Muscle of back (tissue), 13 donors: ENCODE measurements at places on chromosomes 13 and 19.

DNA sequence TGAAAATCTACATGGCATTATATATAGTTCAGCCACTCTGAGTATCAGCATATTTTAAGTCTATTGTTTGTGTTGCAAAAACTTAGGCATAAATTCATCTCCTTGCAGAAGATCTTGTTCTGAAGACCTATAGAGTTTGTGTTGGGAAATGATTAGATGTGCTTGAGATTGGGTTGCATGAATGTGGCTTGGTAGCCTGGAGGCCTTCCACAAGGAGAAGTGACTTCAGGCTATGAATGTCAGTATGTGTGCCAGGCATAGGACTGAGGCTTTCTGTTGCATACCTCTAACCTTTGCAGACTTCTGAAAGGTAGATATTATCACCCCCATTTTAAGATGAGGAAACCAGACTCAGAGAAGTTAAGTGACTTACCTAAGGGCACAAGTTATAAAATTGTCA, 188.6 kb downstream of the OLFM4 start:
- DNase-seq, result no peak

DNA sequence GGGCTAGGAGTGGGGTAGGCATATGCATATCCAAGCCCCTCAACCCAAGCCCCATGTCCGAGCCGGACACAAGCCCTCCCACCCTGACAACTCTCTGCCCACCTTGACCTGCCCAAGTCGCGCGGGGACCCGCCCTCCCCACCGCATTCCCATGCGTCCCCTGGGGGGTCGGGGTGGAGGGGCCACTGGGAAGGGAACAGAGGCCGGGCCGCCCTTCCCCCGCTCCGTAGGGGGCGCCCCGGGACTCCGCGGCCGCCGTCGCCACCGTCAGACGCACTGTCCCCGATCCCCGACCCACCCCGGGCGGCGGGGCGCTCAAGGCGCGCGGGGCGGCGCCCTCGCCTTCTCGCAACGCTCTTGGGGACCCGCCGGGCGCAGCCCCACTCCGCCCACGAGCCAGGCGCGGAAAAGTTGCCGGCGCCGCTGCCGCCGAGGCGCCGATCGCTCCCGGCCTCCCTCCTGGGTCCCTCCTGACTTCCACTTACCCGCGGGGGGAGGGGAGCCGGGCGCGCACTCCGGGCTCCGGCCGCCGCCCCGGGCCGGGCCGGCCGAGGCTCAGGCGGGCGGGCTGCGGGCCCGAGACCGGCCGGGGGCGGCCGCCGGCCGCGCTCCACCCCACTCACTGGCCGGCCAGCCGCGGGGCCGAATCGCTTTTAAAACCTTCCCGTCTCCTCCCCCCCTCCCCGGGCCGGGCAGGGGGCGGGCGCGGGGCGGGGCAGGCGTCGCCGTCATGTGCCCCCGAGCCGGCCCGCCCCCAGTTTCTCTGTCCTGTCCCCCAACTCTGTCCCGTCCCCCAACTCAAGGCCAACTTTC, 34.4 kb upstream of the NANOS3 start:
- peak; percentile 83 for DNase-seq

DNA sequence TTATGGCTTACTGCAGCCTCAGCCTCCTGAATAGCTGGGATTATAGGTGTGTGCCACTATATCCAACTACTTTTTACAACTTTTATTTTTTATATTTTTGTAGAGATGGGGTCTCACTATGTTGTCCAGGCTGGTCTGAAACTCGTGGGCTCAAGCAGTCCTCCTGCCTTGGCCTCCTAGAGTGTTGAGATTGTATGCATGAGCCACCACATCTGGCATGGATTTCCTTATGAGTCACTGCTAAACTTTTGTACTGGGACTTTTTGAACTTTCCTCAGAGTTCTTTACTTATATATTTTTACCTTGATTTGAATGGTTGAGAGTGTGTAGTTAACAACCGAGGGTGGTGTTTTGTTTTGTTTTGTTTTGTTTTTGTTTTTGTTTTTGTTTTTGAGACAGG, 33.4 kb downstream of the DNAJC3 start:
- DNase-seq, result peak; percentile 6

GRCh38 chr19:9786342-9786741, 17.8 kb upstream of the ZNF846 start:
- DNase-seq, result no peak
